NCI-H2081 (cell line): ENCODE measurements at places on chromosomes 7 and 10.

GRCh38 chr7:6714360-6714759 is 7.6 kb upstream of the ZNF12 start:
- DNase-seq, result no peak

DNA sequence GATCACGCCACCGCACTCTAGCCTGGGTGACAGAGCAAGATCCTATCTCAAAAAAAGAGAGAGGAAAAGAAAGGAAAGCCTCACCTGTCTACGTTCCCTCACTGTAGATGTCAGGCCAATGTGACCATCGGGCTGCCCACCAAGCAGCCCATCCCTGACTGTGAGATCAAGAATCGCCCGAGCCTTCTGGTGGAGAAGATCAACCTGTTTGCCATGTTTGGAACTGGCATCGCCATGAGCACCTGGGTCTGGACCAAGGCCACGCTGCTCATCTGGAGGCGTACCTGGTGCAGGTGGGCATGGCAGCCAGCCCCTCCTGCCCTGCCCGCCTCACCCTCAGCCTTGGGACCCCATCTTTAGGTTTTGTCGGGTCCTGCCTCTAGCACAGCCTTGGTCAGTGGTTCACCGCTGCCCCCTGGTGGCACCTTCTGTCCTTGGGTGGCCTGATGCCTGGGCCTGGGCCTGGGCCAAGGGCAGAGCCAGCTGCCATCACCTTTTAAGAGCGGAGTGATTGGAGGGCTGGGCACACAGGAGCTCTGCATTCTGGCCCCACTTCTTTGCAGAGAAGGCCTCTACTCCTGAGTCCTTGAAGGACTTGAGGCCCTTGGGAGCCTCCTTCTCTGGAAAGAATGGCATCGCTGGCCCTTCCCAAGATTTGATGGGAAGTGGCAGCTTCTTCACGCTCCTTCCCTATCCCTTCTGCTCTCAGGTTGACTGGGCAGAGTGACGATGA is 14.4 kb upstream of the AHCYL2 start:
- DNase-seq, result peak; percentile 60

- no peak for DNase-seq
These were observed 122.5 kb downstream of the SLC25A13 start for GRCh38 chr7:96199421-96199820.

GRCh38 chr7:47771336-47771989 is 176.8 kb downstream of the PKD1L1 start:
- DNase-seq, result no peak

- no peak for DNase-seq
These were observed 85.7 kb downstream of the DIP2C start for GRCh38 chr10:603745-604144.

DNA sequence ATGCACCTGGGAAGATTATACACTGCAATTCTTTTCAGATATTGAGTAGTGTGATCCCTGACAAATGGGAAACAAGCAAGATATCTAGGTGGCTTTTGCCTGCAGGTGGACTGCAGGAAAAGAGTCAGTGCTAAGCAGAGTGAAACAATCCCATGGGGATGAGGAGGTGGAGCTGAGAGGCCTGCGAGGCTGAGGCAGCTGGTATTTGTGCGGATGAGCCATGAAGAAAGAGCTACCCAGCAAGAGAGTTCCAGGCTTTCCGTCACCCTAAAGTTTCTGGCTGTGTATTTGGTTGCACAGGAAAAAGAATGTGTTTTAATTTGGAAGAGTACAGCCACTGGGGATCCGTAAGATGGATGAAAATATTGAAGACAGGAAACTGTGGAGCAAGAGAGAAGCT is 714.1 kb upstream of the COBL start:
- no peak for DNase-seq

DNA sequence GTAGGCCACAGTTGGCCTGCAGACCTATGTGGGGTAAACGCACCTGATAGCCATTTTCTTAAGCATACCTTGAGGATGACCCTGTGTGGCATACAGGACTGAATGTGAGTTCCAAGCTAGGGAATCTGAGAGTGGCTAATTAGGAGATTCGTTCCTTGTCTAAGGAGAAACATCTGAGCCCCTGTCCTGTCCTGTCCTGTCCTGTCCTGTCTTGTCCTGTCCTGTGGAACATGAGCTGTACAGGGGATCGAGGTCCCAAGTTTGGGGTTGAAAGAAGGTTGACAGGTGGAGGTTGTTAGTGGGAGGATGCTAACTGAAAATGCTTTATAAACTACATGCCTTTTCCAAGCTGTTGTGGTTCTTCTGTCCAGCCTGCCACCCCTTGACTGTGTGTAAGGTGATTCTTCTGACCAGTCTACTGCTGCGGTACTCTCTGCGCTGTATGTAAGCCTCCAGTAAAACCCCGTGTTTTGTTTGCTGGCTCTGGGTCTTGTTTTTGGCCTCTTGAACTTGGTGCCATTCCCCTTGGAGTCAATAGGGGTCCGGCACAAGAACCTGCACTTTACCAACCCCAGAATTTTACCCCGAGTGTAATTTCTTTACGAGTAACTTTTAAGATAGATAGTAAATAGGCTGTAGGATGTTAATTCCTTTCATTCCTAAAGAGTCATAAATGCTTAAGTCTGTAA is 26.4 kb downstream of the ZNRF2 start:
- DNase-seq, result no peak

DNA sequence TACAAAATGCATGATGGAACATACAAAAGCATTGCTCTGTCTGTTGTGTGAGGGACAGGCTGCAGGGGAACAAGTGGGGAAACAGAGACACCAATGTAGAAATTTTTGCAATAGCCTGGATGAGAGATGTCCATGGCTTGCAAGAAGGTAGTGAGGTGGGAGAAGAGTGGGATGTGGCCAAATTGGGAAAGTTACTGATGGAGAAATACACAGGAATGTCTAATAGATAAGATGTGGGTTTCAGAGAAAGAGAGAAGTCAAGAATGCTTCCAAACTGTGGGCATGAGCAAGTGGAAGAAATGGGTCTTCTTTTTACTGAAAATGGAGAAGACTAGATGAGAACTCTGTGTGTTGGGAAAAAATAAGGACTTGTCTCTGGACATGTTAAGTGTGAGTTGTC is 592.7 kb downstream of the TNS3 start:
- no peak for DNase-seq

GRCh38 chr7:33965183-33965744 is 59.9 kb downstream of the BMPER start:
- no peak for DNase-seq

GRCh38 chr7:133070562-133070961 is 11.3 kb downstream of the CHCHD3 start:
- peak; percentile 46 for DNase-seq

GRCh38 chr10:83994325-83994724 is 145.0 kb upstream of the GHITM start:
- no peak for DNase-seq

GRCh38 chr7:1769286-1770200 is 99.5 kb downstream of the ELFN1 start:
- DNase-seq, result no peak

- DNase-seq, result no peak
These were observed 137.2 kb upstream of the IGFBP3 start for GRCh38 chr7:46058086-46058823.

- no peak for DNase-seq
These were observed 534.3 kb downstream of the PARD3 start for GRCh38 chr10:34280599-34281374.

GRCh38 chr10:6208799-6209235 is 6.1 kb downstream of the PFKFB3 start:
- no peak for DNase-seq

- peak; percentile 54 for DNase-seq
These were observed at the start of gene TBX20 for GRCh38 chr7:35253710-35254495. TBX20 (minus strand) TSS chr7:35254100; CDS start chr7:35253620, 480 bp downstream.

- DNase-seq, result no peak
These were observed 35.4 kb upstream of the GPAM start for GRCh38 chr10:112218960-112219359.

- DNase-seq, result no peak
These were observed 188.5 kb upstream of the PLXNA4 start for GRCh38 chr7:132764762-132765161.

DNA sequence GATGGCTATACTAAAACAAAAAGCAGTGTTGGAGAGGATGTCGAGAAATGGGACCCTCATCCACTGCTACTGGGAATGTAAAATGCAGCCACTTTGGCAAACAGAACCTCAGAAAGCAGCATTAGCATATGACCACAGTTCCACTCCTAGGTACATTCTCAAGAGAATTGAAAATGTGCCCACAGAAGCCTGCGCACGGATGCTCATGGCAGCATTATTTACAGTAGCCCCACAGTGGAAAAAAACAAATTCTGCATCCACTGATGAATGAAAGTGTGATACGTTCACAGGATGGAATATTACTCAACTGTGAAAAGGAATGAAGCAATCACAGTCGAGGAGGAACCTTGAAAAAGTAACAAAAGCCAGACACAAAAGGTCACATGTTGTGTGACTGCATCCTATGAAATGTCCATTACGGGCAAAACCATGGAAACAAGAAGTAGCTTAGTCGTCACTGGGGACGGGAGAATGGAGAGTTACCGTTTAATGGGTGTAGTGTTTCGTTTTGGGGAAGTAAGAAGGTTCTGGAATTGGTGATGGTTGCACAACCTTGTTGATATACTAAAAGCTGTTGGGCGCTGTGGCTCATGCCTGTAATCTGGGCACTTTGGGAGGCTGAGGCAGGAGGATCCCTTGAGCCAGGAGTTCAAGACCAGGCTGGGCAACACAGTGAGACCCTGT is 2.5 kb upstream of the UPK3B start:
- DNase-seq, result no peak

GRCh38 chr10:132512693-132513345 is 24.8 kb upstream of the INPP5A start:
- DNase-seq, result no peak

DNA sequence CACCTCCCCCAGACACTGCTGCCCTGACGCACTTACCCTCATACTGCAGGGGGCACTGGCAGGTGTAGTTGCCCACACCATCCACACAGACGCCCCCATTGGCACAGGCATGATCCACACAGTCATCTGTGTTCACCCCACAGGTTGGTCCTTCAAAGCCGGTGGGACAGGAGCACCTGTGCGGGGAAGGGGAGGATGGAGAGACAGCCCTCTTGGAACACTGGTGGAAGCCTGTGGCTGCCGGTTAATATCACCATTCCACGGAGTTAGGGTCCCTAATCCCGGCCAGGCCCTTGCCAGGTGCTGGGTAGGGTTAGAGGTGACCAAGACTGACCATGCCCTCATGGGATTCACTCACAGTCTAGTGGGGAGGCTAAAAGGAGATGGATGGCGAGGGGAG is 171.8 kb downstream of the SLIT1 start:
- DNase-seq, result no peak

DNA sequence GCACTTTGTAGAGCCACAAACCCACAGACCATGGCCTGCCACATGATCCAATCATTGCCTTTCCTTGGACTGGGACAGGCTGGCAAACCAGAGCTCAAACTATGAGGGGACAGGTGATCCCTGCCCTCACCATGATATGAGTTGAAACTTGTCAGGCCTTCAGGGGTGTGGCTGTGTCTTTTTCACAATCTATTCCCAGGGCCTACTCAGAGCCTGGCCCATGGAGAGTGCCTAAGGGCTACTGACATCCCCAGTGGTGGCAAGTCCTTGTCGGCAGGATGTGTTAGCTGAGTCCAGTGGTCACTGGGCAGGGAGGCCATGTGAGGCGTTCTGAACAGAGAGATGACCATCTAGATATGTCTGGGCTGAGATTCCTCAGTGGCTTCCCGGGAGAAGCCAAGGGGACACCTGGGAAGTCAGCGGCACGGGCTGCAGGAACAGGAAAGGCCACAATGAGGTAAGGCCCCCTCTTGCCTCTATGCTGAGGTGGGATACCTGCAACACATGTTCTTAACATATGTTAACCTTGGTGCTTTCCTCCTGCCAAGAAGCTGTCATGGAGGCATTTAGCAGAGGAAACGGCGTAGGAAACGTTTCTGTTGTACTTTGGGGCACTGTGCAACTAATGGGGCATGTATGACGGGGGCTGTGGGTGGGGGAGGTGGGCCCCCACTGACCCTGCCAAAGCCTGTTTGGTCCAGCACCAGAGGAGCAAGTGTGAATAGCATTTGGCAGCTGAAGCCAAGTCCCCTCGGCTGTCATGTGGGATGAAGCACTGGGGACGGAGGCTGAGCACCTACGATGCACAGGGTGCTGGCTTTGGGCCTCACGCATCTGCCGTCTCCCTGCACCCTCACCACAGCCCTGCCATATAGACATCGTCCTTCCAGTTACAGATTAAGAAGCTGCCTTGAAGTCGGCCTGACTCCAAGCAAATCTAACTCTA is 384.0 kb downstream of the RPS24 start:
- DNase-seq, result no peak

DNA sequence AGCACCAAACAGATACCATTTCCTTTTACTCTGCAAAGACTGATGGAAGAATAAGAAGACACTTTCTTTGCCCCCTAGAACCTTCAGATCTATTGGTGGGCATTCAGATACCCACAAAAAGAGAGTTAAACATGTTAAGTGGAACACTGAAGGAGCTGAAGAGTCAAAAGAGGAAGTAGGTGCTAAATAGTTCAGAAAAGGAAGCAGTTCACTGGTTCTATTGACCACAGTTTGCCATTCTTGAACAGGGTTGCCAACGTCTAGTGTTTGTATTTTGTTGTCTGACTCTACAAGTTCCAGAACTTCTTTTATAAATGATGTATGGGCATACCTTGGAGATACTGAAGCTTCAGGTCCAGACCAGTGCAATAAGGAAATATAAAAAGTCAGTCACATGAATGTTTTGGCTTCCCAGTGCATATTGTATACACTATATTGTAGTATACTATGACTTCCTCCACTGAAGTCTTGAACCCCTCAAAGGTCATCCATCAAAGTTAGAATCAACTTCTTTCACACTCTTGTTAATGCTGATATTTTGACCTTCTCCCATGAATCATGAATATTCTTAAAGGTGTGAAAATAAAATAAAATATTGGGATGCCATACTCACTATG is 47.5 kb upstream of the AGR3 start:
- no peak for DNase-seq

DNA sequence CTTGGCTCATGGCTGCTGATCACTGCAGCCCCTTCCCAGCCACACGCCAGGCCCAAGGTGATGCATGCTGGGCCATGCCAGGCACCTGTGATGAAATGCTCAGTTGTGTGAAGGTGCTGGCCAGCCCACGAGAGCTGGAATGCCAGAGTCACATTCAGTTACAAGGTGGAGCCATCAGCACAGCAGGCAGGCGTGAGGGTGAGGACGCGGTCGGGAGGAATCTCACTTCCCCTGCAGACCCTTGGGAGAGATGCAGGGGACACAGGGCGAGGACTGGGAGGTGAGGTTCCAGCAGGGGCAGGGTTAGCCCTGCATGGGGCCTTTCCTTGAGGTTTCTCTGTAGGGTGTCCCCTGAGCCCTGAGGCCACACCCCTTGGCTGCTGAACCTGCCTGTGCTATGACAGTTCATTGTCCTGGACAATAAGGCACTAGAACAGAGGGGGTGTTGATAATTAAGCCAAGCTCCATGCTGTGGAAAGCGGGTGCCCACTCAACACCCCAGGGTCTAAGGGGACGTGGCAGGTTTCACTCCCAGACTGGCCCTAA is 82.4 kb downstream of the ADARB2 start:
- no peak for DNase-seq

GRCh38 chr10:97388152-97388551 is 13.0 kb downstream of the RRP12 start:
- no peak for DNase-seq

DNA sequence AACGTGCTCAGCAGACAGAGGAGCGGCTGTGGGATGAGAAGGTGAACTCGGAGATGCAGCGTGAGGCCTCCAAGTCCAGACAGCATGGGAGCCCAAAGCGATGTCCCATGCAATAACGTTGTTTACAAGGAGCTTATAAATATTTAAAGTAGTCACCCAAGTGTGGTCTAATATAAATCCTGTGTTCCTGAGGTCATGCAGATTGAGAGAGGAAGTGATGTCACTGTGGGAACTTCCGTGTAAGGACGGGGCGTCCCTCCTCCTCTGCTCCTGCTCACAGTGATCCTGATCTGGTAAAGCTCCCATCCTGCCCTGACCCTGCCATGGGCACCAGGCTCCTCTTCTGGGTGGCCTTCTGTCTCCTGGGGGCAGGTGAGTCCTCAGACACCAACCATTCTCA is 94.7 kb upstream of the PRSS58 start:
- no peak for DNase-seq
